Pancreas (tissue), 10 donors: ENCODE measurements at places on chromosomes 1 and 21.
A peak's percentile ranks its signal among the peaks of the same experiment; 100 is the strongest.

DNA sequence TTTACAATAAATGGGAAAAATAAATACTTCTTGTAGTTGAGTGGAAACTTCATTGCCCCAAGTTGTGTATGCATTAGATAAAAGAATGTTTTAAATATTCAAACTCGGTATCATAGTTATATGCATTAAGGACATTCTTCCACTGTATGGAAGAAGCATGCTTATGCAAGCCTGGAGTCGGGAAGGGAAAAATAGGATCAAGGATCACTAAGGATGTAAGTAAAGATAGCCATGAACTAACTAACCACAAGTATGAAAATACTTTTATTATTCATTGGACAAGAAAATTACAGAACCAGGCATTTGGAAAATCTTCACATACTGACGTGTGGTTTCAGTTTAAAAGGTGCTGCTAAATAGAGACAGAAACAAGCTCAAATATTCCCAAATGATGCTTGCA lies 26.9 kb upstream of the DPYD start:
- no peak for DNase-seq

- no peak for DNase-seq
These were observed 78.9 kb upstream of the F3 start for GRCh38 chr1:94620345-94621031.

DNA sequence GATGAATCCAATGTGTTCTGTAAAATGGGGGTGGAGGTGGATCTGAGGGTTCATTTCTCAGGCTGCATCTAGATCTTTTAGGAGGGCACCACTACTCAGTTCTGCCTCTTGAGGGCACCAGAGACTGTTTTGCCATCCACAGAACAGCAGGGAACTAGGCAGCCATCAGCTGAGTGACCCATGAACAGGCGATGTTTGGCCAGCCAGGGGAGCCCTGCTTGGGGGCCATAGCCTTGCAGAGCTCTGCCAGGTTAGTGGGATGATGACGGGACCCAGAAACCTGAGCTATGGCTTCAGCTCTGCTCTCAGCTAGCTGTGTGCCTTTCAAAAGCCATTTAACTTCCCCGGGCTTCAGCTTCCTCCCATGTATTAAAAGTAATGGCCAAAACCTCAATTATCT lies 13.4 kb upstream of the NOS1AP start:
- peak; percentile 49 for DNase-seq

DNA sequence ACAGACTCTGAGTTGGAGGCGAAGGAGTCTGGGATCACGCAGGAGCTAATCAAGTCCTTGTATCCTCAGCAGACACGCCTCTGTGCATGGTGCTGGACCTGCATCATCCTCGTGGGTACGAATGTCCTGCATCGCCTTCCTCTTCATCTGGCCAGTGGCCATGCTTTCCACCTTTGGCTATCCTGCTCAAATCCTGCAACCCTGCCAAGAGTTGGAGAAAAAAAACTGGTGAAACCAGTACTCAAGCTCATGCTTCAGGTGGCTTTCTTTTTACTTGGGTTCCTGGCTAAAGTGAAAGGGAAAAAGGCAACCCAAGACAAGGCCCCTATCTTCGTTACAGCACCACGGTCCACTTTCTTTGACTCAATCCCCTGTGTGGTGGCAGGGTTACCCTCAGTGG lies 8.9 kb downstream of the SETSIP start:
- no peak for DNase-seq

DNA sequence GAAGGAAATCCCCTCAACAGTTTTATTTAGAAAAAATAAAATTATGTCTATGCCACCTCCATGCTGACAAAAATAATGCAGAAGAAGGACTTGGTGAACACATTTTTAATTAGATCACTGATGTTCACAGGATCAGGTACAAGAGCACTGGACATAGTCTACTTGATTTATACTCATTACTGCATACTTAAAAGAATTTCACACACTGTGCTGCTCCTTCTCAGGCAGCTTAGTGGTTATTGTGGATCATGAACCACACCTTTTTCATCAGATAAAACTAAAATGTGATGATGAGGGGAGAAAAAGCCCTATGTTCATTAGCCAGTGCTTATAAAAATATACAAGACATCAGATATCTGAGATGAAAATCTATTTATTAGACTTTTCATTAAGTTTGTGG lies 103.3 kb upstream of the DPH5 start:
- DNase-seq: no peak

- DNase-seq: no peak
These were observed 33.9 kb downstream of the APP start for GRCh38 chr21:26136671-26137070.

- DNase-seq: no peak
These were observed 559.8 kb downstream of the LMO4 start for GRCh38 chr1:87888446-87888845.

- no peak for DNase-seq
These were observed 36.5 kb downstream of the ZMYND12 start for GRCh38 chr1:42419126-42419821.

DNA sequence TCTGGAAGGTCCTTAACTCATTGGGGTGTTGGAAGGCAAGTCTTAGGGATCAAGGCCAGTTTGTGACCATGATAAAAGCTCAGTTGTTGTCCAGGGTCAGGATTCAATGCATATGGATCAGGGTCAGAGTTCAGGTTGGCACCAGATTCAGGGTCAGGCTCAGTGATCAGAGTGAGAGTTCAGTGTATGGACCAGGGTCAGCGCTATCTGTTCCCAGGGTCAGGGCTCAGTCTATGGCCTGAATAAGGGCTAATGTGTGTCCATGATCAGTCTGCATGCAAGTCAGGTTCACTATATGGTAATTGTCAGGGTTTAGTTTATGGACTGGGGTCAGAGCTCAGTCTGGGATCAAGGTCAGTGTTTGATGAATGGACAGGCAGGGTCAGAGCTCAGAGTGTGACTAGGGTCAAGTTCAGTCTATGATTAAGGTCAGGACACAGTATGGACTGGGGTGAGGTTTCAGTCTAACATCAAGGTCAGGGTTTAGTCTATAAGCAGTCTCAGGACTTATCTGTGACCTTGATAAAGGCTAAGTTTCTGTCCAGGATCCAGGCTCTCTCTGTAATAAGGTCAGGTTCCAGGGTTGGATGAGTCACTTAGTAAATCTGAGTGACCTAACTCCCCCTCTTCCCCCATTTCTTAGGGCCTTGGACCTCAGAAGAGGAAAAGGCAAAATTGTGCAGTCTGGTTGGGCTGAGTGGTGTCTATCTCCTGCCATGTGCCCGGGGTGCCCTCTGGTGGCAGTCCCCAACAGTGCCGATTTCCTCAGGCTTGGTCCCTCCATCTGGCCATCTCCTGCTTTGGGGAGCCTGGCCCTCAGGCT lies 23.8 kb downstream of the KNCN start:
- DNase-seq: peak; percentile 83

DNA sequence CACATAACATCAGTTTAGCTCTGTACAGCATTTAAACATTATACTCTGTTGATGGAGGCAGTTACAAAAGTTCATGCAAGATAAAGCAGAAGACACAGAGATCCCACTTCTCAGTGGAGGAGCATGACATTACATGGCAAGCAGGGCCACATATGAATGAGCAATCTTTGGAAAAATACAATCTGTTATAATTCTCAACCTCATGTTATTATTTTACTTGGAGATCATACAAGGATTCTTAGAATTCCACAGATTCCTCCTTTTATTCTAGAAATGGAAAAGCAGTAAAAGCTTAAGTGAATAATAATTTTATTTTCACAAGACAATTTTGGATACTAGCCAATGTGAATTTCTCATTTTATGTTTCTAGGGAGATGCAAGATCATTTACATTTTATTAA lies 66.6 kb downstream of the IFI44 start:
- no peak for DNase-seq
